ENCODE measurements at places on chromosomes 4 and X.

- no peak for DNase-seq
Observed at GRCh38 chr4:78902298-78902697, 36.9 kb downstream of the PAQR3 start.

- DNase-seq = no peak
Observed at GRCh38 chrX:21150208-21150607, 224.0 kb upstream of the CNKSR2 start.

GRCh38 chr4:73885574-73886267 lies 16.5 kb downstream of the CXCL1 start:
- peak; percentile 74 for DNase-seq

DNA sequence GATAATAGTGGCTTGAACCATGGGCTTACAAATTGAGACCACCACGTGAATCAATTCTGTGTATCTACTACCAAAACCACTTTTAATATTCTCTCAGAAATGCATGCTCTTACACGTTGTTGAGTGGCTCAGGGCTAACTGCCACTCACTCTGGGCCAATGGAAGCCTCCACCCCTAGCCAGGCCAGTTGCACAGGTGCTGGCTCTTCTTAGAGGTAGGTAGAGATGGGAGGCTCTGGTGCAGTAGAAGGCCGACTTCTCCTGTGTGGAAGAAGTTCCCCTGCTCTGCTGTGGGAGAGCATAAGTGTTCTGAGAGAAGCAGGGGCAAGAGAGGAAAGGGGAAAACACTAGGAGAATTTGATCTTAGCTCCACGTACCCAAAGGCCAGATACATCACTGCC lies 25.0 kb upstream of the BBS12 start:
- DNase-seq = no peak

GRCh38 chrX:106928227-106928626 lies 8.0 kb downstream of the CLDN2 start:
- DNase-seq = no peak

DNA sequence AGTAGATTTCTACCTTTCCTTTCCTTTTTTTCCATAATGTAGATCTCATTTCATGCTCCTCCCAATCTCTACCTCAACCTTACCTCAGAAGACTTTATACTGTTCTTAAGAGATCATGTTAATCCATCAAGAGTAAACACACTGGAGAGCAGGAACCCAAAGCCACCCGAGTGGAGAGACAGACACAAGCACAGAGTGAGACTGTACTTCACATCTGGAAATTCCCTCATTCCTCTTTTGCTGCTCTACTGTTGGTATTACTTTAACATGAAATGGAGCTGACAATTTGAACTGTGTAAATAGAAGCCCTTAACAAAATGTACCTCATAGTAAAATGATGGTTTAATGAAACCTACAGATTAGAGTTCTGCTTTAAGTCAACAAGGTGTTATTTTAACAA lies 105.7 kb upstream of the RASGEF1B start:
- no peak for DNase-seq

DNA sequence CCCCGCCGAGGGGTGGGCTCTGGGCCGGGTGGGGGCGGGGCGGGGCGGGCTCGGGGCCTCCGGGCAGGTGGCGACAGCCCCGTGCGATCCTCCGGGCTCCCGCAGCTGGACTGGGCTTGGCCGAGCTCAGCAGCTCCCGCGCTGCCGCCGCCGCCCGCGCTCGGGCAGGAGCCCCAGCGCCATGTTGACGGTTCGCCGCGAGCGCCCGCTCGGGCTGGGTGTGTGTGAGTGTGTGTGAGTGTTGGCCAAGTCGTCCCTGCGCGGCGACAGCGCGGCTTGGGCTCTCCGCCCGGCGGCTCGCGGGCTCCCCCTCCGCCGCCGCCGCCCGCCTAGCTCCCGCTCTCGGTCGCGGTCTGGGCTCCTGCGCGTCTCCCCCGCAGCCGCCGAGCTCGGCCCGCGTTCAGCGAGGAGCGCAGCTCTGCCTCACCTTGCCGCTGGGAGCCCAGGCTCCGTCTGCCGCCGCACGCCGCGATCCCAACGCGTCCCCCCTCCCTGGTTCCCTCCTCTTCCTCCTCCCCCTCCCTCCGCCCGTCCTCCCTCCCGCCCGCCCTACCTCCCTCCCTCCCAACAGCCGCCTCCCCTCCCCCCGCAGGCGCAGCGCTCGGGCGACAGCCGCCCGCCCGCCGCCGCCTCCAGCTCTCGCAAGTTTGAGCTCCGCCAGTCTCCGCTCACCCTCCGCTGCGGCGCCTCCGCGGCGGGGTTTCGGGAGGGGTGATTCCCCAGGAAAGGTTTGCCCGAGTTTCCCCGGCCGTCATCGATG lies at the start of gene BCOR:
BCOR (minus strand) TSS at position 455 of the 760 bp plus-strand sequence. CDS start 20,029 bp downstream, outside the sequence.
- DNase-seq = peak; percentile 48

DNA sequence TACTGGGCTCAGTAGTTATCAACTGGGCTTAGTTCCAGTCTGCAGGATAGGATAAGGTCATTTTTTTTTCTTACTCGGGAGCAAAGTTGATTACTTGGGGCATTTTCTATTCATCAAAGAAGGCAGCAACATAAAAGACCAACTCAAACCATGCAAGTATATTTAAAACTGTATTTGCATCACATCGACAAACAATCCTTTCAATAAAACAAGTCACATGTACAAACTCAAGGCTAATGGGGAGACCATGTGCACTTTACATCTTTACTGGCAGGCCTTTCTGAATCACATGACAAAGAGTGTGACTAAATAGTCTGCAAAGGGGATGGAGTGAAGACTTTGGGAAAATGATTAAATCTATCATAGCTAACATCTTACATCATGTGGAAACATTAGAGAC lies 610.4 kb upstream of the BOD1L1 start:
- DNase-seq = no peak

DNA sequence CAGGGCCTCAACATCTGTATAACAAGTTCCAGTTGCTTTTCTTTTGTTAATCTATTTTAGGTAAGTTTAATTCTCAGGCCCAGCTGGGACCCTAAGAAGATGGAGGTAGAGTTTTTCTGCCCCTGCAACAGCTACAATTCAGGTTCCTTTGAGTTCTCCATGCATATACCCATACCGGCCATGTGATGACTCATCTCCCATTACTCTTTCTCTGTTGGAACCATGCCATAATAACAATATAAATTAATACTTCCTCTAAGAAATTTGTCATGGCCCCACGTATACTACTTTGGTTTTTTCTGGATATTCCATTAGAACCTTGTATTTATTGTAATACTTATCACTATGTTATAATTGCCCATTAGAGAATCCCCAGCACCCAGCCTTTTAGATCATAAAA lies 1.3 kb upstream of the INTU start:
- peak; percentile 37 for DNase-seq

DNA sequence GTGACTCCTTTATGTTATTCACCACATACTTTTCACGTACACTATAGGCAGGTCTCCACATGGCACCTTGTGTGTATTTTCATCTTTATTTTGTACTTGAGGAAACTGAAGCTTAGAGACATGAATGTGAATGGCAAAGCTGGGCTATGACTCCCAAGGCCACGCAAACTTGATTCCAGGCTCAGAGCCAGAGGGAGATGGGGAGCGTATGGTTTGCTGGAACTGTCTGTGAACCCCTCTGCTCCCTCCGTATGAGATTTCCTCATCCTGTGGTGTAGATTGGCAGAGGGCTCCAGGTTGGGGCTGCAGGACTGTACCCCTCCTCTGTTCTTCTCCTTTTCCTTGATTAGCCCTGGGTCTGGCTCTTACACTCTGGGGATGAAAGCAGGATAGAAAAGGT lies 16.1 kb upstream of the STARD8 start:
- DNase-seq = no peak

GRCh38 chr4:72448231-72448630 lies 120.8 kb downstream of the ADAMTS3 start:
- no peak for DNase-seq

GRCh38 chr4:117700111-117700892 lies 334.0 kb upstream of the NDST3 start:
- no peak for DNase-seq

DNA sequence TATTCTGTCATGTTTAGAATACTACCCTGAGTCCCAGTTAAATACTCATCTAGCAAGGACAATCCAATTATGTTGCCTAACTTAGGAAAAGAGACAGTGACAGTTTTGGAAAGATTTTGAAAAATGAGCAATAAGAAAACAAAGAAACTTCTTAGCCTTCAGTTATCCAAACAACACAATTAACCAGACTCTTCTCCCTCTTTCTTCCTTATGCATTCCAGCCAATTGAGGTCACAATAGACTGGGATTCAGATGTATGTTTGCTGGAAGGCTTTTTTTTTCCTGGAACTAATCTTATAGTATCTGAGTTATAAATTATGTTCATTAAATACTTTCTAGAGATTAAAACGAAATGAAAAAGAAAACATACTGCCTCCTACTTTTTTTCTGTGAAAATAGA lies 109.6 kb downstream of the GUCY2F start:
- no peak for DNase-seq

- no peak for DNase-seq
Observed at GRCh38 chrX:144334577-144334976, 450.7 kb downstream of the UBE2NL start.

- DNase-seq = no peak
Observed at GRCh38 chr4:124790471-124790870, 77.9 kb upstream of the ANKRD50 start.

DNA sequence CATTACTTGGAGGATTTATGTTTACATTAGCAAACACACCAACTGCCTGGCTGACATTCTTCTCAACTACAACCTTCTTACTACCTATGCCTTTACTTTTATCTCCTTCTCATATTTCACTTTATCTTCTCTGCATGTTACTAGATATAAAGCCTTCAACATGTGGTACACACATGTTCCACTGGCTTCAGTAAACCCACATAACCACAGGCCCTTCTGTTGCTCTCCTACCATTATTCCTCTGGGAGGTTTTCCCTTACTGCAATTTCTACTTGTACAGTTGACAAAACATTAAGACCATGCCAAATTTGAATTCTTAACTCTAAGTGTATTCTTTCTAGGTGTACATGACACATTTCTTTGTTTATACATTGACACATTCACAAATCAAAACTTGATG lies 133.1 kb downstream of the ARAP2 start:
- DNase-seq = peak; percentile 68

- no peak for DNase-seq
Observed at GRCh38 chr4:93466446-93466845, 362.1 kb upstream of the ATOH1 start.

Measured in choroid plexus epithelial cell (primary cell).